ENCODE measurements at places on chromosomes 1 and 21.

GRCh38 chr1:24235921-24236788 lies 49.1 kb upstream of the IFNLR1 start:
- DNase-seq = peak; percentile 29

DNA sequence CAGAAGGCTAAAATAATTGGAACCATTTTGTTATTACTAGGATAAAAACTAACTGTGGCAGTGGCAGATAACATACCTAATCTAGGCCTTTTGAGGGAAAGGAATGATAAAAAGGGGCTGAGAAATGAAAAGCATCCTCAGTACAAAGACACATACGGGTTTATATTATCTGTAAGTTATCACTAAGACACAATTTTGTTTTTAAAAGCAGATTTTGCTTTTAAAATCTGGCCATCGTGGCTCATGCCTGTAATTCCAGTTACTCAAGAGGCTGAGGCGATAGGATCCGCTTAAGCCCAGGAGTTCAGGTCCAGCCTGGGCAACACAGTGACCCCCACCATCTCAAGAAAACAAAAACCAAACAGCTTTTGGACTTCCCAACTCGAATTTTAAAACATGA lies 24.8 kb upstream of the HP1BP3 start:
- DNase-seq = no peak

DNA sequence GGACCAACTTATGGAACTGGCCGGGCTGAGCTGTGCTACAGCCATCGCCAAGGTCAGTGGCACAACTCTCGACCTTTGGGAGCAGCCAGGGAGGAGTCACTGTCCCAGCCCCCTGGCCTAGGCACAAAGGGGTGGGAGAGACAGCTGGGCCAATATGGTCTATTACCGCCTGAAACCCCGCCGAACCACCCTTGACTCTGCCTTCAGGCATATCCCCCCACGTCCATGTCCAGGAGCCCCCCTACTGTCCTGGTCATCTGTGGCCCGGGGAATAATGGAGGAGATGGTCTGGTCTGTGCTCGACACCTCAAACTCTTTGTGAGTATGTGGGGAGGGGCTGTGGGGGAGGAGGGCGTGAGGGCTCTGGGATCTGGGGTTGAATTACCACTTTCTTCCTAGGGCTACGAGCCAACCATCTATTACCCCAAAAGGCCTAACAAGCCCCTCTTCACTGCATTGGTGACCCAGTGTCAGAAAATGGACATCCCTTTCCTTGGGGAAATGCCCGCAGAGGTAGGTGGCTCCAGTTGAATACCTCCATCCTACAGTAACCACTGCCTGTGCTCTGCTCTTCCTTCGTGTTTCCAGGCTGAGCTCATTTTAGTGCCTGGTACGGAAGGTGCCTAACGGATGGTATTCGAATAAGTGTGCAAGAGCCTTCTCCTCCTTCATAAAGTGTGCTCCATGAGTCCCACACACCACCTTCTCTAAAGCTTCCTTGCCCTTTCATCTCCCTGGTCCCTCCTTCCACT lies 758 bp downstream of the NAXE start:
- DNase-seq = no peak

DNA sequence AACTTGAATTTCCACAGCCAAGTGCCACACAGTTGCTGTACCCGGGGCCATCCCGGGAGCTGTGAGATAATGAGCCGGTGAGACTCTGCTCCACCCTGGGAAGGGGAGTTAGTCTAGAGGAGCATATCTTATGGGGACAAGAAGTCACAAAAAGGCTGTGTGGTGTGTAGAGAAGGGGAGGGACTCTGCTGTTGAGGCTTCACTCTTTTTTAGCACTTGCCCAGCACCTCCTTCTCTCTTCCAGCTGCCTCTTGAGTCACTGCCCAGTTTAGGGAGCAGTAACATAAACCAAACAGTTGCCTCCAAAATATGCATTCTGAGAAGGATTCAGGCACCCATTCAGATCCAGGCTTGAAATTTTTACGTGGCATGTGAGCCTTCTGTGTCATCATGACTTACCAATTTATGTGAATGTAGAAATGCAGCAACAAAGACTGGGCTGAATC lies 744 bp upstream of the WDR26 start:
- peak; percentile 21 for DNase-seq

- DNase-seq = no peak
Observed at GRCh38 chr21:14991957-14992356, 72.8 kb downstream of the NRIP1 start.

DNA sequence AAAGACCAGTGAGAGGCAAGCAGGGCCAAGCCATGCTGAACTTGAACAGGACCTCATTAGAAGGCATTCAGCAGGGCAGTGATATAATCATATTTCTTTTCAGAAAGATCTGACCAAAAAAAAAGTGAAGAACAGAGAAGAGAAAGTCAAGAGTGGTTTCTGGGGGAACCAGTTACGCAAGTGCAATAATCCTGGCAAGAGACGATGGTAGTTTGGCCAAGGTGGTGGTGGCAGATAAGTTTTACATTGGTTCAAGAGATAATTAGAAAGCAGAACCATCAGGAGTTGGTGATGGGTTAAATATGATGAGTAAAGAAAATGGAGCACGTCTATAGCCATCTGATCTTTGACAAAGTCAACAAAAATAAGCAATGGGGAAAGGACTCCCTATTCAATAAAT lies 54.3 kb downstream of the ZSWIM5 start:
- no peak for DNase-seq

- peak; percentile 11 for DNase-seq
Observed at GRCh38 chr21:29436143-29436542, 137.4 kb downstream of the BACH1 start.

- no peak for DNase-seq
Observed at GRCh38 chr1:213054733-213055591, 3.9 kb downstream of the RPS6KC1 start.

DNA sequence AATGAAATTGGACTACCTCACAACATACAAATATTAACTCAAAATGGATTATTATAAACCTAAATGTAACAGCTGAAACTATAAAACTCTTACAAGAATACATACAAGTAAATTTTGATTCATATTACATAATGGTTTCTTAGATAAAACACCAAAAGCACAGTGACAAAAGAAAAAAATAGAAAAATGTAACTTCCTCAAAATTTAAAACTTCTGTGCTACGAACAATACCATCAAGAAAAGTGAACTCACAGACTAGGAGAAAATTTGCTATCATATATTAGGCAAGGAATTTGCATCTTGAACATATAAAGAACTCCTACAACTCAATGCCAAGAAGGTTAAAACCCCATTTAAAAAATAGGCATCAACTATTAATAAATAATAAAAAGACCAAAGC lies 31.2 kb downstream of the ANGPTL3 start:
- no peak for DNase-seq

GRCh38 chr1:209134001-209134400 lies 449.5 kb upstream of the CAMK1G start:
- no peak for DNase-seq

DNA sequence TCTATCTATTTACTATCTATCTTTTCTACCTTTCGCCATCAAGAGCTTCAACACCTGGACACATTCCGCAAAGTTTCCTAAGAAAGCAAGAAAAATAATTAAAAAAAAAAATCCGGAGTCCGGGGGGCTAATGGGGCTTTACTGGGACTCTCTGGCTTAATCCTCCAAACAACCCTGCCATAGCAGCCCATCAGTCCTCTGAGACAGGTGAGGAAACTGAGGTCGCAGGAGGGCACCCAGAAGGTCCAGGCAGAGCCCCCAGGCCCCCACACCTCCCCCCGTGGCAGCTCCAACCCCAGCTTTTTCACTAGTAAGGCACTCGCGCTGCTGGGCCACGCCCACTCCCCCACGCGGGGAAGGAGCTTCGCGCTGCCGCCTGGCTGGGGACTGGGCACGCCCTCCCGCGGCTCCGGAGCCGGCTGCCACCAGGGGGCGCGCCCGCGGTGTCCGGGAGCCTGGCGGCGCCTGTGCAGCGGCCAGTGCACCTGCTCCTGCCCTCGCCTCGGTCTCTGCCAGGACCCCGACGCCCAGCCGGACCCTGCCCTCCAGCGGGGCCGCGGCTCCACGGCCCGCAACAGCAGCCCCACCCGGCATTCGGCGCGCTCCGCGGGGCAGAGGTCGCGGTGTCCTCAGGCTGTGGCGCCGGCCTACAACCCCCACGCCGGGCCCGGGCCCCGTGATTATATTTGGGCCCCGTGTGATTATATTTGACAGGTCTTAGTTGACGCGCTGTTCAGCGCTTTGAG lies 54.1 kb upstream of the SAMD11 start:
- DNase-seq = peak; percentile 62

GRCh38 chr1:51324251-51325010 lies 5.9 kb downstream of the TTC39A start:
- no peak for DNase-seq

- peak; percentile 15 for DNase-seq
Observed at GRCh38 chr1:84365225-84366221, 32.8 kb upstream of the DNASE2B start.

DNA sequence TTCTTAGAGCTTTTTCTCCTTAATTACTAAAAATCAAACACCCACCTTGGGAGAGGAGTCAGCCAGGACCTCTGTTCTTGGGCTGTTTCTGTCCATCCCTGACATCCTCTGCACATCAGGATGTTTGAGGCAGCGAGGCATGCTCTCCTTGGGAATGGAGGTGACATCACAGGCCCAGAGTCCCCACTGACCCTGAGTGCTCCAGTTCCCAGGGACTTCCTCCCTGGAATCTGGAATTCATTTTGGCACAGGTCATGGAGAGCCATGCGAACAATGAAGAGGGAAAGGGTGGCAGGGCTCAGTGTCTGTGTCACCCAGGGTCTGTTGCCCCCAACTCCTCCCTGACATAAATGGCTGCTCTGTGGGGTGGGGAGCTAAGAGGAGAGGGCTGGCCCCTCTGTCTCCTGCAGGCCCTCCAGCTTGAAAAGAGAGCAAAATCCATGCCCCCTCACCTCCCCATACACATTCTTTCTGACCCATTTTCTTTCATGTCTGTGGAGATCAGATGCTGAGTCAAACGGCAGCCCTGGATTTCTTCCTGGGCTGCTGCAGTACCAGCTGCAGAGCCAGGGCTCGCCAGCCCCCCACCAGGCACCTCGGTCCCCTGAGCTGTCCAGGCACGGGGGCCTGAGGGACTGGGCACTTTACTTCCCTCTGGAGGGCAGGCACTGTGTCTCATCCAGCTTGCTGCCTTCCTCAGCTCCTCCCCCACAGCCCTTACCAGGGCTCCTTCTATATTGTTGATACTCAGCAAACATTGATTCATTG lies 102.0 kb downstream of the NMNAT2 start:
- no peak for DNase-seq

DNA sequence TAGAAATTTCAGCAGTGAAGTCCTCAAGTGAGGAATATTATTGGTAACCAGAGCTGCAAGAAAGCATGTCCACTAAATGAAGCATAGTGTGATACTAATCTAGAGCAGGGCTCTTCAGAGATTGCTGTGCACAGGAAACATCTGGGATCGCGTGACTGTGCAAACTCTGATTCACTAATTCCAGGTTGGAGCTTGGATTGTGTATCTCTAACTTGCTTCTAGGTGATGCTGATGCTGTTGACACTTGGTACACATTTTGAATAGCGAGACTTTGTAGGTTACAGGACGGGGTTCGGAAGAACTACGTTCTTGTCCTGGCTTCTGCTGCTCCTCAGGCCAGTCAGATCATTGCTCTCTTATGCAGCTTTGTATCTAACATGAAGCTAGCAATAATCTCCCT lies 66.5 kb downstream of the PRRX1 start:
- DNase-seq = no peak

DNA sequence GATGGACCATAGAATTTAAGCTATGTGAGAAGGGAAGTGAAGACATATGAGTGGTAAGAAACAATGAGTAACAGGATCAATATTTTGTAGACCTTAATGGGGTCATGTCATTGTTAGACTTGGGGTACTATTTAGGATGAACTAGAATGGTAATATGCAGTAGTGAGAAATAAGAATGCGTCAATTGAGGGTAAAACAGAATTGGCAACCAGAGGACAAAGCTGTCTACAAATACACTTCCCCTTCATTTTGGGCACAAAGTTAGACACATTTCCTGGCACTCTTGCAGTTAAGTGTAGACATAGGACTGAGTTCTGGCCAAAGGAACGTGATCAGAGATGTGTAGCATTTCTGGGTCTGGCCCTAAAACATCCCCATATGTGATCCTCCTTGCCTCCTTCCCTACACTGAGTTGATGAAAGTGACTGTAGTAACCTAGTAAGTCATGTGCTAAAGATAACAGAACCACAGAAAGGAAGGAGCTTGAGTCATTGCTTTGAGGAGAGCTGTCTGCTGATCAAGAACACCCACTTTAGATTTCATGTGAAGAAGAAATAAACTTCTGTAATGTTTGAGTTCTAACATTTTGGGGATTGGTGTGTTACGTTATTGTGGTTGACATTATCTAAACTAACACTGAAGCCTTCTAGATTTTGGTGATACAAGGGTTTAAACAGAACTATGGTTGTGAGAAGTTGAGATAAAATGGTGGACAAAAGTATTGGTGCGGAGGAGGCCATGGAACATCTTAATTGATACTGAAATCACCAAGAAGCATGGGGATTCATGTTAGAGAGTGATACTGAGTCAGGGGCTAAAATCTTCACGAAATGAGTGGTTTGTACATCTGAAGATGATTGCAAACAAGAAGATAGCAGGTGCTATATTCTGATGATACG lies 41.7 kb downstream of the CD55 start:
- DNase-seq = no peak

GRCh38 chr1:175183586-175183985 lies 9.0 kb downstream of the KIAA0040 start:
- no peak for DNase-seq

- peak; percentile 93 for DNase-seq
Observed at GRCh38 chr1:182143154-182143657, 81.7 kb upstream of the ZNF648 start.

DNA sequence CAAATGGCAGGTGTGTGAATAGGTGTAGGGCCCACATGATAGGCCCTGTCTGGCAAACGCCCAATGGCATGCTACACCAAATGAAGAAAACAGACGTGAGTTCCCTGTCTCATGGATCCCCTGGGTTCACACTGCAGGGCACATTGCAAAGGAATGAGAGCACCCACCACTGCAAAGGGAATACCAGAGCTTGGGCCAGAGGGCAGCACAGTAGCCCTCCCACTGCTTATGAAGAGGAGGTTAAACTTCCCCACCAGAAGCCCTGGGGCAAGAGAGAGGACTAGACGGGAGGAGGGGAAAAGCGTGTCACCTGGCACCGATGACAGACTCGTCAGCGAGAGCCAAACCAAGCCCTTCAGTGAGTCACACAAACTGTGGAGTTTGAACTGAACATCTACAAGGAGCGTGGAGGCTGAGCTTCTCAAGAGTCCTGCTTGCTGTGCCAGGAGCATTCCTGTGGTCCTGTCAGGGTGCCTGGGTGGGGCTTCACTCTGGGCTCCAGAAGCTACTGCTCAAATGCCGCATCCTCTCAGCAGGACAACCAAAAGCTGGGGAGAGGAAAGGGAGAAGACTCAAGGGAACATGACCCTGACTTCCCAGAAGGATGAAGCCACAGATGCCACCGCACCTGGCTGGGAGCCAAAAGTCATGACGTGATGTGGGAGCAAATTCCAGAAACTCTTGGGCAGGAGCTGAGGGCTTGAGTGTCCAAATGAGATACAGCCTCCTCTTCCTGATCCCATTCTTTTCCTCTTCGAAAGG lies 61.1 kb downstream of the TOMM20 start:
- DNase-seq = no peak

GRCh38 chr1:226597616-226598454 lies 49.3 kb downstream of the STUM start:
- DNase-seq = no peak
